Breast epithelium (tissue), 4 donors: ENCODE measurements at places on chromosomes 1 and 21.

- no peak for DNase-seq
Measured at GRCh38 chr1:233372218-233373120, 44.9 kb downstream of the MAP3K21 start.

GRCh38 chr1:204920967-204921366, 50.3 kb downstream of the NFASC start:
- DNase-seq = no peak

- no peak for DNase-seq
Measured at GRCh38 chr21:39072468-39072867, 110.8 kb downstream of the PSMG1 start.

- DNase-seq = no peak
Measured at GRCh38 chr1:78101514-78101913, 55.7 kb downstream of the GIPC2 start.
